ENCODE measurements at places on chromosomes 5 and 9. TPM values are rescaled to one million over a fixed set of nuclear protein-coding genes. Genes with fewer than 3 reads are reported as not detected.

DNA sequence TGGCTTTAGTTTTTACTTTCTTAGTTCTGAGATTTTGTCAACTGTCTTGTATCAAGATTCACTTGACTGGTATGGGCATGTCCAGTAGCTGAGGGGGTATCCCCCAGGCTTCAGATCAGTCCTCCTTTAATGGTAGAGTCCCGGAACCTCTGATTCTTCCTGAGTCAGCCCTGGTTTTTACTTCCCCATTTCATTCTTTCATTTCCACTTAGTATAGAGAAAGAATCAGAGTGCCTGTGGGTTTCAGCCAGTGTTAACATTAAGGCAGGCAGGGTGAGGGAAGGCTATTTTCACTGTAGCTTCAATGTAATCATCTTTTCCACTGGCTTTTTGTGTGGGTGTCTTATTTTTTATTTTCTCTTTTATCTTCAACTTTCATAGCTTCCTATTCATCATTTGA lies 8.3 kb upstream of the COMMD10 start:
- no peak for DNase-seq

GRCh38 chr9:86043586-86043985 lies 55.8 kb downstream of the GOLM1 start:
- no peak for DNase-seq

DNA sequence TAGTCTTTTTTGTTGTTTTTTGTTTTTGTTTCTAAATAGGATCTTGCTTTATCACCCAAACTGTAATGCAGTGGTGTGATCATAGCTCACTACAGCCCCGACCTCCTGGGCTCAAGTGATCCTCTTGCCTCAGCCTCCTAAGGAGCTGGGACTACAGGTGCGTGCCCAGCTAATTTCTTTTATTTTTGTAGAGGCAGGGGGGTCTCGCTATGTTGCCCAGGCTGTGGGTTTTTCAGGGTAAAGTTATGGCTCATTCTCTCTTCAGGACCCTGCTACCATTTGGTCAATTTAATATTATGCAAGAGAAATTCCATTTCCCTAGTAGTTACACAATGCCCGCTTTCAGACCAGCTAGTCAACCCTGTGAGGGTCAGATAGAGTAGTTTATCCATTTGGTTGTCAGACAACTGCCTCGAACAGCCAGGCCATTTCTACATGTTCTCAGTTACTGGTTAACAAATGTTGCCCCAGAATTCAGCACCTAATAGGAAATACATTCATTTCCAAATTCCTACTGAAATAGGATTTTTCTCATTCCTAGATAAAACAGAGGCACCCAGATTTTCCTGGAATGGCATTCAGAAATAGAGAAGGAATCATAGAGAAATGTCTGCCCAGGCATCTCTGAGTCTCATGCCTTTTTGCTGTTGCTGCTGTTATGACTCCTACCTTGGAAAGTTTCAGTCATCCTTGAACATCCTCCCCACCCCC lies 6.4 kb upstream of the GLIS3 start:
- peak; percentile 89 for DNase-seq

Gene PSD2
- 0.05 TPM for total RNA-seq

GRCh38 chr9:133074111-133074651 lies 12.4 kb downstream of the CEL start:
- no peak for DNase-seq

GRCh38 chr5:172492097-172492840 lies 37.9 kb upstream of the SH3PXD2B start:
- no peak for DNase-seq

GRCh38 chr5:97544678-97545077 lies 361.6 kb upstream of the RIOK2 start:
- no peak for DNase-seq

GRCh38 chr9:14096258-14096922 lies 217.6 kb downstream of the NFIB start:
- DNase-seq, result peak; percentile 86

Gene FCN1
- total RNA-seq, result not detected

Gene IRX2
- 6.1 TPM for total RNA-seq

Gene ENTREP1
- 1.0 TPM for total RNA-seq

DNA sequence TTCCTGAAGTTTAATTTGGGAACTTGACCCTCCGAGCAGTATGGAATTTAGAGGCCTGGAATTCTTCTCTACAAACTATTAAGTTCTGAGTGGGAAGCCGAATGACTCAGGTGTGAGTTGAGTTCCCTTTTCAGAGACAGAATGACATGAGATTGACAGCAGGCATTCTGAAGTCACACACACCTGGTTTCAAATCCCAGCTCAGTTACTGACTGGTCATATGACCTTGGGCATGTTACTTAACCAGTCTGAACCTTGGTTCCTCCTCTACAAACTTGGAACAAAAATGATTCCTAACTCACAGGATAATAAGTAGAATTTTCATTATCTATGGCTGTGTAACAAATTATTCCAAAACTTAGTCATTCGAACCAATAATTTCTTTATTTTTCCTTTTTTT lies 45.5 kb upstream of the GPBP1 start:
- DNase-seq, result peak; percentile 5

Gene TCF7
- total RNA-seq, result 2.0 TPM

DNA sequence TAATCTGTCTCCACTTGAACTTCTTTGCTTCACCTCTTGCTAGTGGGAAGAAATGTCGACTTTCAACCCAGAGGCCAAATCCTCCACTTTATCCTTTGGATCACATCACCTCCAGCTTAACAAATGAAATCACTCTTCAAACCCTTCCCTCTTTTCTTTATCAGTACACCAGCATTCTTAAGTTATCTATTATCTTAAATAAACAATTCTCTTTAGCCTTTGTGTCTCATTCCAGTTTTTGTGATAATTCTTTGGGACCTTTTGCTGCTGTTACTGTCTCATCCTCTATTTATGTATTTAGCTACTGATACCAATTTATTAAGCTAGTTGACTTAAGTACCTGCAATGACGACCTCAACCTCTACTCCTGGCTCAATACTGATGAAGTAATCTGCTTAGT lies 28.1 kb upstream of the FBN2 start:
- DNase-seq, result no peak

Gene BHMT
- total RNA-seq, result 2.8 TPM

- DNase-seq, result peak; percentile 69
Observed at GRCh38 chr5:112186401-112186990, 232.6 kb downstream of the EPB41L4A start.

DNA sequence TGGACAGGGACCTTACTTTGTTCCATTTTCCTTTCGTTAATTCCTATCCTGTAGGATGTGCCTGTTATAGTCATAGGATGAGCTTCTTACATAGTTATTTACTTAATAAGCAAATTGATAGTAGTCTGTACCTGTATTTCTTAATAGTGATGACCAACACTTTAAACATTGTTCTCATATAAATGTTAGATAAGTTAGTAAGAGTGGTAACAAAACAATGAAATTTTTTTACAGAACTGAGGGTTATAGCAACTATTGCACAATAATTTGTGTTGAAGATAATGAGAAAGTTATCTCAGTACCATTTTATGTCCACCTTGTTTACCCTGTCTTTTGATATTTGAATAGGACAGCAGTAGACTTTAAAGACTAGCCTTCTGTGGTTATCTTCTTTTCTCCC lies 162.9 kb upstream of the ELL2 start:
- DNase-seq, result no peak

GRCh38 chr9:76562511-76562911 lies 103.5 kb downstream of the GCNT1 start:
- DNase-seq, result no peak

DNA sequence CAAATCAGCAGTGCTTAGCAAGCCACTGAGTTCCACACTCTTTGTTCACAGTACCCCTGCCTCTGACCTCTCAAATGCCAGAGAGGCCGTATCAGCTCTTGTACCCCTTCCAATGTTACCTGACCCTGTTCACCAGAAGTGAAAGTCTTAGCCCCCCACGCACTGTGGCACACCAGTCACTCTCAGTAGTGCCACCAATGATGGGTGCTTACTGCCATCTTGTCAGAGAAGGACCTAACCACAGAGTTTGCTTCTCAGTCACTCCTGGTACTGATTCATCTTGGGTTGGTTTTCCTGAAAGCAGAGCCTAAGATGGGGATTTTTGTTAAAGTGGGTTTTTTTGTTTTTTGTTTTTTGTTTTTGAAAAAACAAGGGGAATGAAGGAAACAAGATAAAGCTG lies 28.8 kb upstream of the PANK3 start:
- no peak for DNase-seq

- DNase-seq, result no peak
Observed at GRCh38 chr9:134936346-134937163, 18.8 kb upstream of the FCN1 start.

- DNase-seq, result peak; percentile 28
Observed at GRCh38 chr5:98292496-98292895, 481.0 kb upstream of the RGMB start.

DNA sequence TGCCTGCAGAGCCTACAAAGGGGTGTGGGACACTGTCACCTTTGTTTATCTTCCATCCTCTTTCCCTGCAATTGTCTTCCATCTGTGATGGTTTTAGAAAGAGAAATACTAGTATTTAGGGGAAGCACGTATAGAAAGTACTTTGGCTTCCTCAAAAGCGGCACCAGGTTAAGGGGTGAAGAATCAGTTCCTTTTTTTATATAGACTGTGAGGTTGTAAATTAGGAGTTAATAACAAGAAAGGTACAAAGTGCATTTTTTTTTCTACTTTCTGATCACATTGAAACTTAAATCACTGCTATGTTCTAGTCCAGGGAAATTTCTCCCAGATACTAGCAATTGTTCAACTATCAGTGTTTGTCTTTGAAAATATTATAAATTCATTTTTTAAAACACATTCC lies 219.3 kb downstream of the CEMIP2 start:
- no peak for DNase-seq

Gene C5orf46
- total RNA-seq, result not detected

Gene GARIN3
- total RNA-seq, result not detected

Gene SOHLH1
- not detected for total RNA-seq

- no peak for DNase-seq
Observed at GRCh38 chr5:33230467-33231078, 210.2 kb upstream of the TARS1 start.

- peak; percentile 75 for DNase-seq
Observed at GRCh38 chr9:70421272-70422180, 7.1 kb upstream of the KLF9 start.

Gene DELE1
- 32.8 TPM for total RNA-seq

Gene CD180
- not detected for total RNA-seq

Gene PTGR1
- 167 TPM for total RNA-seq

- DNase-seq, result no peak
Observed at GRCh38 chr5:172149073-172149472, 39.0 kb downstream of the STK10 start.

DNA sequence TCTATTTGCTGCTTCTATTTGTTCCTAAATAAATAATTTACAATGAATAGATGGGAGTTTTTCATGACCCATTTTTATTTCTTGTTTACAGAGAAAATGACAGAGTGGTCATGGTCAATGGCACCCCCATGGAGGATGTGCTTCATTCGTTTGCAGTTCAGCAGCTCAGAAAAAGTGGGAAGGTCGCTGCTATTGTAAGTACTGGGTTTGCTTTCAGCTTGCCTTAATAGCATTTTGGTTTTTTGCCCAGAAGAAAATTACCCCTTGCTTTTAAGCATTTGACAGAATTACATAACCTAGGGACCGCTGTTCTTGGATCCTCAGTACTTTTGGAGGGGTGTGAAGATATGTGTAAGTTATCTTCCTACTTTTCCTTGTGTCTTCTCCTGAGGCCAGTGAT lies 44.1 kb downstream of the TJP2 start:
- no peak for DNase-seq

Gene ADCY2
- not detected for total RNA-seq

- no peak for DNase-seq
Observed at GRCh38 chr9:132919614-132920268, 24.7 kb downstream of the TSC1 start.

DNA sequence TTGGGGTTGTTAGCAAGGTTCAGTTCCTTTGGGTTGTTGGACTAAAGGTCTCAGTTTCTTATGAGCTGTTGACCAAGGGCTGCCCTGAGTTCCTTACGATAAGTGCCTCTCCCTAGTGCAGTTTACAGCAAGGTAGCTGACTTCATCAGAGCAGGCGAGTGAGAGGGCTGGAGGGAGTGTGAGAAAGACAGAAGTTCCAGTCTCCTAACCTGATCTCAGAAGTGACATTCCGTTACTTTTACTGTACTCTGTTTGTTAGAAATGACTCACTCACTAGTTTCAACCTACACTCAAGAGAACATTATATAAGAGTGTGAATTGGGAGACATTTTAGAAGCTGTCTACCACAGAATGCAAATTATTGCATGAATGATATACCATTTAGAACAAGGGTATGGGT lies 21.2 kb upstream of the IL31RA start:
- DNase-seq, result no peak

Gene CERCAM
- 50.4 TPM for total RNA-seq

Gene ZDHHC11B
- not detected for total RNA-seq

Data from renal cortical epithelial cell (primary cell).